ENCODE measurements at places on chromosomes 6 and 20.

DNA sequence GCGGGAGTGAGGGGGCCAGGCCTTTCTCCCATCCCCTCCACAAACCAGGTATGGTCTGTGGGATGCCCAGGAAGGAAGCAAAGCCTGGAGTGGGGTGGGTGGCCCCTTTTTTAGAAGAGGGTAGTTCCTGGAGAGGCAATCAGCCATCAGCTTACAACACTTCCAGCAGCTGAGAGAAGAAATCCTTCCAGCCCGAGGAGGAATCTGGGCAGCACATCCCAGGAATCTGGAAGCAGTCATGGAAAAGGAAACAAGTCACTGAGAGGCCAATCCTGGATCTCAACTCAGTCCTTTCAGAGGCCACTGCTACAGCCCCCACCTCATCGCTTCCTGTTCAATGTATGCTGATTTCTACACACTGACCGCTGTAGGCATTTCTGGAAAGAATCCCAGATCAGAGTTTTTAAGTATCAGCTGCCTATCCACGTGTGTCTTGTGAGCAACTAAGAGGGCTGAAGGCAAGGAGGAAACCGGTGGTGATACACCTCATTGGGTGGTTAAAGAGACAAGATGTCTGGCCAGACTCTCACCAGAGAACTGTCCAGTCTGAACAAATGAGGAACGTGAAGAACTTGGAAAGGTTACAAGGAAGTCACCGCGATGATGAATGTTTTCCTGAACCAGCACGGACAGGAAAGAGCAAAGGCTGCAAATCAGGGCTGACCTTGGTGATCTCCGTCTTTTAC is 92.9 kb upstream of the SHLD1 start:
- H3K27ac ChIP-seq = peak overlapping the region; percentile 84
- H3K27me3 ChIP-seq = no peaks in the 10 kb centered on the region
- DNase-seq = no peak
- no peaks in the 10 kb centered on the region for H3K36me3 ChIP-seq

DNA sequence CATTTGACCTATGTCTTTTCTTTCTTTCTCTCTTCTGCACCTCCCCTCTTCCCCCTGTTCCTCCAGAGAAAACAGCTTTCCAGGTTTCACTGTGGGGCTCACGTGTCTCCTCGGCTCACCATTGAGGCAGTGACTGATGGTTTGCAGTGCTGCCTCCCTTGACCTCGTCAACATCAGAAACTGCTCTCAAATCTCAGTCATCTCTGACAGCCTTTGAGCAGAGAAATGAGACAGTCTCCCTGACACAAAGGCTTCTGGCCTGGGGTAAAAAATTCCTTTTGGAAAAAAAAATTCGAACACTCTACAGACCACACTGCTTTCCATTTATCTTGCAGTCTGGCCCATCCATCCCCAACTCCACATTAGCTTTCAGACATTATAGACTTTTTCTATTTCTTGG is 450.0 kb downstream of the TFAP2B start:
- no peak for DNase-seq
- H3K4me3 ChIP-seq = peak overlapping the region; percentile 11
- peak overlapping the region; percentile 93 for H3K27ac ChIP-seq
- peaks cover 48% of the 10 kb centered on the region for H3K4me1 ChIP-seq
- peaks cover 6% of the 10 kb centered on the region for H3K27me3 ChIP-seq
- no peaks in the 10 kb centered on the region for H3K36me3 ChIP-seq

DNA sequence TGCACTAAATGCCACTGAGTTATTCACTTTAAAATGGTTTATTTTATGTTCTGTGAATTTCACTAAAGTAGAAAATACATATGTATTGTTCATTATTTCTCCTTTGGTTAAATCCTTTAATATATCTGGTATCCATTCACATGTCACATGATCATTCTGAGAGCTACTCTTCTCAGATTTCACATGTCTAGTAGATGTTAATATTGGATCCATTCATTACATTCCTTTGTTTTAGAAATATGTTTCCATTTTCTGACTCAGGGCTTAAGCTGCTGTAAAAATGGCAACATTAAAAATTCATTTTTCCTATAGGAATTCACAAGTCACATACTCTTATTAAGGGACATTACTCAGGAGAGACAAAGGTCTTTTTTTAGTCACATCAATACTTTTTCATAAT is 205.4 kb downstream of the ZFAND3 start:
- peaks cover 17% of the 10 kb centered on the region for H3K4me1 ChIP-seq
- peaks cover 12% of the 10 kb centered on the region for H3K36me3 ChIP-seq
- no peak overlapping the region for H3K4me3 ChIP-seq

DNA sequence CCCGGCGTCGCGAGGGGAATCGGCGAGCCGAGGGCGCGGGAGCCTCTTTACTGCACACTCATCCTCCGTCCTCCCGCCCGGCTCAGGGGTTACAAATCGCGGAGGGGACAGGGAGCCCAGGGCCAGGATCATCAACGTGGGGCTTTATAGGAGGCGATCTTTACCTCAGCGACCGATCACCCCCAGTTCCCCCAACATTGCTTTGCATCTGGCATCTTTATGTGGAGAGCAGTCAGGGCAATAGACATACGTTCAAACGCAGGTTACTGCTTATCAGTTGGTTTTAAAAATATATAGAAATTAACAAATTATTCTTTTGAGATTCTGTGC is 634 bp downstream of the HSF2 start:
- H3K36me3 ChIP-seq = peaks cover 35% of the 10 kb centered on the region
- H3K4me1 ChIP-seq = peaks cover 35% of the 10 kb centered on the region
- peak overlapping the region; percentile 99 for H3K4me3 ChIP-seq

DNA sequence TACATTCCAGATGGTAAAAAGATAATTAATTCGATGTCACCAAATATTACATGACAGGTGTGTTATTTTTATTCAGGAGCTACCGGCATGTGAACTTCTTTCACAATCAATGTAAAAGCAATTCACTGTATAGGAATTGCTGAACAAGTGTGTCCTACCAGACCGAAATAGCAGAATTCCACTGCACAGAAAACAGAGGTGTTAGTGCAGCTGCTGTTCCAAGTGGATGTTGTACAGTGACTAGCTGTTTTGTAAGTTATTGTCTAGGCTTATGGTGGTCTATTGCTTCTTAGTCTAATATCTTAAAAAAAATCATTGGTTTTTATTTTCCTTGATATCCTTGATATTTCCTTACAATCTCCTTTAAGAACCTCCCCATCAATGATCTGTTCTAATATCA is 107.4 kb downstream of the COL19A1 start:
- no peaks in the 10 kb centered on the region for H3K4me1 ChIP-seq
- no peak overlapping the region for H3K4me3 ChIP-seq
- no peak overlapping the region for H3K27ac ChIP-seq
- no peaks in the 10 kb centered on the region for H3K36me3 ChIP-seq
- DNase-seq = no peak

DNA sequence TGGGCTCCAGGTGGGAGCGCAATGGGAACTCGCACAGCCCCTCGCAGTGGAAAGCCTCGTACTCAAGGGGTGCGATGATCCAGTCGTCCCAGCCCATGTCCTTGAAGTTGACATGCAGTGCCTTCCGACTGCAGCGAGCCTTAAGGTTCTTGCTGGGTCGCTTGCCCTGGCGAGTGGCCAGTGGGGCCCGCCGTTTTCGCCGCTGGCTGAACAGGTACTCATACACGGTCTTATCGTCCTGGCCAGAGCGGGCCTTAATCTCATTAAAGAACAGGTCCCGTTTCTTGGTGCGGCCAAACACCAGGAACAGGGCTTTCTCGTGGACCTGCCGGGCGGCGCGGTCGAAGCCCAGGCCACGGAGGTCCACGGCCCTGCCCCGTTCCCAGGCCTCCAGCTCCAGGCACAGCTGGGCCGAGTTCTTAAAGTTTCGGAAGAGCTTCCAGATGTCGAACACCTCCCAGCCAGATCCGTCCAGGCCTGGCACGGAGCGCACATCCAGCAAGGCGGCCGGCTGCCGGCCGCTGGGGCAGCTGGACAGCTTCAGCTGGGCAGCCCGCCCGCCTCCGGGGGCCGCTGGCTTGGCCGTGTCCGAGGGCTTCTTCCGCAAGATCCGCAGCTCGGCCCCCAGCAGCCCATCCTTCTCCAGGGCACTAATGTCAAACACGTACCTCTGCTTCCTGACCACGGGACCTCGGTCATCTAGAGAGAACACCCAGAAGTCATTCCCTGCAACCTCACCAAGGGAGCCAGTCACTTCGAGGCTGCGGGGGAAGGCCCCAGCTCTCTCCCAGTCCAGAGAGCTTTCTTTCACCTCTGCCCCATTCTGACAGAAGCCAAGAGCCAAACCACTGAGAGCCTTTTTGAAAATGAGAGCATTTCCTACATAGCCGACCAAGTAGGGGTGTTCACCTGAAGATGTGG is 3.7 kb downstream of the GDF5 start:
- DNase-seq = no peak
- H3K36me3 ChIP-seq = no peaks in the 10 kb centered on the region
- no peak overlapping the region for H3K4me3 ChIP-seq
- peaks cover under 1% of the 10 kb centered on the region for H3K27me3 ChIP-seq
- H3K27ac ChIP-seq = peak overlapping the region; percentile 91

- peak overlapping the region; percentile 93 for H3K27ac ChIP-seq
- peak; percentile 38 for DNase-seq
- H3K36me3 ChIP-seq = peaks cover 45% of the 10 kb centered on the region
- peaks cover 67% of the 10 kb centered on the region for H3K4me1 ChIP-seq
- H3K27me3 ChIP-seq = peaks cover 2% of the 10 kb centered on the region
Measured at GRCh38 chr20:57408131-57408530, 16.9 kb downstream of the RBM38 start.

GRCh38 chr6:35396991-35397390 is 54.6 kb downstream of the PPARD start:
- no peaks in the 10 kb centered on the region for H3K27me3 ChIP-seq
- DNase-seq = no peak
- peaks cover 30% of the 10 kb centered on the region for H3K4me1 ChIP-seq
- H3K36me3 ChIP-seq = peaks cover 24% of the 10 kb centered on the region

DNA sequence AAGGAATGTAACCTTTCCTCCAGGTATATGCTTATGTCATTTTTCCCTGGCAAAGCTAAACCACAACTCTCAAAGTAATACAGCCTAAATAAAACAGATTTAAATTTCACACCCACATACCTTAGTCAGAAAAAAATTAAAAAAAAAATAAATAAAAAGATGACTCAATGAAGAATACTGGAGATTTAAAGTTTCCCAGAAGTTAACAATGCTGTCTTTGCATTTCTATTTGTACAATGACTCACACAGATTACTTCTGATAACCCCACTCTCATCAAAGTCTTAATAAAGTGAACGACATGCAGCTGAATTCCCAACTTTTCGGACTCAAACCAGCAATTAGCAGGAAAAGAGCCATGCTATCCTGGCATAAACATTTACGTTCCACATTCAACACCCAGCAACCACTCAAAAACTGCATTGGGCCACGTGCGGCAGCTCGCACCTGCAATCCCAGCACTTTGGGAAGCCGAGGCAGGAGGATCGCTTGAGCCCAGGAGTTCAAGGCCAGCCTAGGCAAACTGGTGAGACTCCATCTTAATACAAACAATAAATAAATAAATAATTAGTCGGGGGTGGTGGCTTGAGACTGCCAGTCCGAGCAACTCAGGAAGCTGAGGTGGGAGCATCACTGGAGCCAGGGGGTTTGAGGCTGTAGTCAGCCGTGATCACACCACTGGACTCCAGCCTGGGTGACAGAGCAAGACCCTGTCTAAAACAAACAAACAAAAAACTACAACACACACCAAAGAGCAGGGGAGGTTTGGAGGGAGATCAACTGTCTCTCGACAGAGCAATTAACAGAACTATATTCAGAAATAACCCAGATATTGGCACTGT is 130.5 kb downstream of the WDR27 start:
- no peak overlapping the region for H3K27ac ChIP-seq
- peaks cover 41% of the 10 kb centered on the region for H3K36me3 ChIP-seq
- no peak overlapping the region for H3K4me3 ChIP-seq
- H3K27me3 ChIP-seq = peaks cover 2% of the 10 kb centered on the region
- DNase-seq = no peak

DNA sequence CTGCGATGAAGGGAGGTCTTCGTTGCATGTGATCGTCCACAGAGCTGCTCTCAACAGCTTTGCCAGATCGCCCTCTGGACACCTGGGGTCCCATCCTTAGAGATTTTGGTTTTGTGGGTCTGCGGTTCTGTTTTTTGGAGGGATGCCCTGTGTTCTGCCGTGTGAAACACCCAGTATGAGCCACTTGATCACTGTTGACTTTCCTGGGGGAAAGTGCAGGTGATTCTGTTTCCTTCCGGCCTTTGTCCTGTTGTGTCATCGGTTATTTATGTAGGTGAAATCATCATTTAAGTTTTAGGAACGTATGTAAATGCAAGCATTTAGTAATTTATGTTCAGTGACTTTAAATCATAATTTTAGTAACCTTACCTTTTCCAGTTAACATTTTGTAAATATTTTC is 56.4 kb upstream of the SLC22A1 start:
- H3K4me1 ChIP-seq = no peaks in the 10 kb centered on the region
- H3K27ac ChIP-seq = no peak overlapping the region
- H3K36me3 ChIP-seq = peaks cover 81% of the 10 kb centered on the region
- H3K4me3 ChIP-seq = no peak overlapping the region
- no peaks in the 10 kb centered on the region for H3K27me3 ChIP-seq
- DNase-seq = no peak

DNA sequence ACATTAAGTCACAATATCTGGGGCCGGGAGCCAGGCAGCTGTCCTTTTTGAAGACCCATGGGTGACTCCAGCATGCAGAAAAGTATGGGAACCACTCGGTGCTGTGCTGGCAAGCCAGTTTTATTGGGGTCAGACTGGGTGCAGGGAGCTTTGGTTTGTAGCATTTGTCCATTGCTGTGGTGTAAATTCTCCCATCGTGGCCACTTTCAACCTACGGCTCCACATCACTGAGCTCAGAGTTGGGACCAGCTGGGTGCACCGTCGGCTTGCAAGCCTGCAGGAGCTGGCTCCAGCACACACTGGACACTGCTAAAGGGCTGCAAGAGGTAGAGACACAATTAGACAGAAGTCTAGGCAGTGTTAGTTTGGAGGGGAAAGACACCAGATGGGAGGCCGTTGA is 66.9 kb downstream of the SYNJ2 start:
- peaks cover 9% of the 10 kb centered on the region for H3K27me3 ChIP-seq
- no peak overlapping the region for H3K27ac ChIP-seq
- DNase-seq = no peak
- no peak overlapping the region for H3K4me3 ChIP-seq
- peaks cover 41% of the 10 kb centered on the region for H3K4me1 ChIP-seq
- no peaks in the 10 kb centered on the region for H3K36me3 ChIP-seq

- no peaks in the 10 kb centered on the region for H3K36me3 ChIP-seq
- no peaks in the 10 kb centered on the region for H3K27me3 ChIP-seq
- DNase-seq = peak; percentile 25
- H3K27ac ChIP-seq = no peak overlapping the region
- no peak overlapping the region for H3K4me3 ChIP-seq
Measured at GRCh38 chr20:14055127-14055742, 59.9 kb downstream of the MACROD2 start.

- H3K27ac ChIP-seq = no peak overlapping the region
- peaks cover 12% of the 10 kb centered on the region for H3K27me3 ChIP-seq
- no peak overlapping the region for H3K4me3 ChIP-seq
- H3K4me1 ChIP-seq = peaks cover 12% of the 10 kb centered on the region
Measured at GRCh38 chr6:53593001-53593488, 48.1 kb upstream of the GCLC start.

- H3K4me3 ChIP-seq = no peak overlapping the region
- H3K27me3 ChIP-seq = peaks cover 3% of the 10 kb centered on the region
- DNase-seq = no peak
- H3K4me1 ChIP-seq = peaks cover 34% of the 10 kb centered on the region
- no peaks in the 10 kb centered on the region for H3K36me3 ChIP-seq
- H3K27ac ChIP-seq = no peak overlapping the region
Measured at GRCh38 chr6:166608774-166609173, 18.3 kb downstream of the RPS6KA2 start.

- no peak for DNase-seq
- no peak overlapping the region for H3K4me3 ChIP-seq
- H3K4me1 ChIP-seq = peaks cover 63% of the 10 kb centered on the region
- H3K36me3 ChIP-seq = no peaks in the 10 kb centered on the region
Measured at GRCh38 chr6:4607793-4608192, 168.4 kb upstream of the CDYL start.

- DNase-seq = no peak
- no peaks in the 10 kb centered on the region for H3K36me3 ChIP-seq
- H3K4me3 ChIP-seq = no peak overlapping the region
- H3K27me3 ChIP-seq = peaks cover 3% of the 10 kb centered on the region
Measured at GRCh38 chr20:51528263-51529027, 14.1 kb downstream of the NFATC2 start.

Data from nephron progenitor cell (in vitro differentiated cells).